ENCODE measurements at places on chromosomes 16 and 17. TPM values are rescaled to one million over a fixed set of nuclear protein-coding genes. Genes with fewer than 3 reads are reported as not detected.
A peak's percentile ranks its signal among the peaks of the same experiment; 100 is the strongest.

GRCh38 chr17:75683583-75683982 lies 16.4 kb downstream of the SAP30BP start:
- no peak for DNase-seq

PYDC1 gene
- polyA plus RNA-seq = not detected

DNA sequence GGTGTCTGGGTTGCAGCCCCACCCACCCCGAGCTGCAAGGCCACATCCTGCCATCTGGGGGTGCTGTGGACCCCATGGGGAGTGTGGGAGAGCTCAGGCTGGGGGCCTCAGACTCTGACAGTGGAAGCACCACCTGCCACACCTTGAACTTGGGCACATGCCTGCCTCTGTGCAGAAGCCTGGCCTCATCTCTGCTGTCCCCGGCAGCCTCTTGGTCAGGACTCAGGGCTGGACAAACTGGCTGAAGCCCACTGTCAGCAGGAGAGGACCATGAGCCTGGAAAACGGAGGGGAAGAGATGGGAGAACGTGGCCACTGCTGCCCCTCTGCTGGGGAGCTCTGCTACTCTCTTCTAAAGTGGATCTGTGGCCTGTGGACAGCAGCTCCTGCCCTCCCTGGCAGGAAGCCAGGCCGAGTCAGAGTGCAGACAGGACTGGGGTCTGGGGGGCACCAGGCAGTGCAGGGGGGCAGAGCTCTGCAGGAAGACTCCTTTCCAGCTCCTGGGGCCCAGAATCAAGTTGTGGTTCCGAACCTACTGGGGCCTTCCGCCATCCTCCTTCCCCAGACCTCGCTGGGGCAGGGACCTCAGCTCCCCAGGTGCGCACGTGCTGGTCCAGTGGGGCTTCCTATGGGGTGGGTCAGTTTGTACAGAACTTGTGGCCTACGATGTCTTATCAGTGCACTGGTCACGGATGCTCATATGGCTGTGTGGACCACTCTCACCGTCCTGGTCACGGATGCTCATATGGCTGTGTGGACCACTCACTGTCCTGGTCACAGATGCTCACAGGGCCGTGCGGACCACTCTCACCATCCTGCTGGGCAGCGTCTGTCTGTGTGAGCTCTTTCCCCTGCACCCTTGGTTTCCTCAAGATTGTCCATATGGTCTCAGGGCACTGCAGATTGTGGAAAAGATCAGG lies 207.7 kb downstream of the LAT start:
- no peak for DNase-seq

DNA sequence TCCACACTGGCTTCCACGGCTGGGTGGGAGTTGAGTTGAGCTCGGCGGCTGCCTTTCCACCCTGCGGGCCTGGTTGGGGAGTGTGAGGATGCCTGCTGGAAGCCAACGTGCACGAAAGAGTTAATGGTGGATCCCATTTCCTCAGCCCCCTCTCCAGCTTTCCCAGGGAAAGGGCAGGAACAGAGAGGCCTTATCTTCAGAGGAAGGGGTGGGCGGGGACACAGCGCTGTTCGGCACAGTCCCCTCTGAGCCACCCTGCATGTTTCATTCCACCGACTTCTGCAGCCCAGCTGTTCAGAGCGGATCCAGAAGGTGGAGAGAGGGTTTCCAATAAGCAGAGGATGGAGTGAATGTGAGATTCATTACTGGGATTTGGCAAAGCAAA lies 295.3 kb downstream of the SEC14L1 start:
- DNase-seq = peak; percentile 95

TMED6 gene
- polyA plus RNA-seq = 1.7 TPM

DNA sequence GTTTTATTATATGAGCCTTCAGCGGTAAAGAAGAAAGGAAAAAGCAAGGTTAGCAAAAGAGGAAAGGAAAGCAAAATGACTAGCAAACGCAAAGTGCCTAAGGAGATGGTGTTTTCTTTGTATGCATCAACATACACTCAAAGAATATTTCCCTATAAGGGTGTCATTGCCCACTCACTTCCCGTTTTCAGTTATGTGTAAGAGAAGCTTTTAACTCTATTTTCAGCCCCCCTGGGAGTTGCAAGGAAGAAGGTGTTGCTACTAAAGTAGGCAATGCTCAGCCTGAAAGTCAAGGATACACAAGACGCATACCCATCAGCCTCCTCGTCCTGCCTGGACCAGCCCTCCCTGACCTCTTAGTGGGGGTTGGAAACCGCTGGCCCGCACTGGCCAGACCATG lies 267.7 kb upstream of the ZFHX3 start:
- no peak for DNase-seq

Data from muscle of leg (tissue), 16 donors.